ENCODE measurements at places on chromosomes 11 and 22.

- DNase-seq = no peak
Measured at GRCh38 chr11:128625746-128626145, 38.4 kb upstream of the ETS1 start.

DNA sequence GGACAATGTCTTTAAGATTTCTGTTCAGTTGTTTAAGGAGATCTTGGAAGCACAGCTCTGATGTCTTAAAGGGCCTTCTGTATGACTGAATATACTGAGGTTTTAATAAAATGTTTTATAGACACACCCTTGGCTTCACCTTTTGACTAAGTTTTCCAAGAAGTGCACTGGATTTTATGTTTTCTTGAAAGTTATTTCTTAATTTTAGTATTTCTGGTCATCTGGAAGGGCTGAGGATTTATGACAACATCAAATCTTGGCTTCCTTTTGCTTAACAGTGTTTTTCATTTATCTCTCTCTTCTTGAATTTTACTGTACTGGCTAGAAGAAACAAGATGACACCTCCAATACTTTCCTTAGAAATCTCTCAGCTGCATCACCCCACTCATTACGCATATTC lies 2423.4 kb downstream of the LRRC4C start:
- DNase-seq = no peak

DNA sequence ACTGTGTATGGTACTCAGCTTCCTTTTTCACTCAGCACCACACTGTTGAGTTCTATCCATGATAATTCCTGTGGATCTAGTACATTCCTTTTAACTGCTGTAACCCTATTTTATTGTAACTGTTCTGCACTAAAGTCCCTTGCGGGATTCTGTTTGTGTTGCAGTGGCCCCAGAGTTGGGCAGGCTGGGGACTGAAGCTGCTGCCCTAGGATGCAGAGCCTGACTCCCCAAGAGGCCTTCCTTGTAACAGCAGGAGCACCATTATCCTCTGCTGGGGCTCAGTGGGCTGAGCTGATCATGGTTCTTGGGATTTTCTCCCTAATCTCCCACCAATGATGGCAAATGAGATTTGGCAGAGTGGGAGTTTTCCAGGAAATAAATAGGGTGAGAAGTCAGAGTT lies 77.7 kb downstream of the CABIN1 start:
- peak; percentile 75 for DNase-seq

DNA sequence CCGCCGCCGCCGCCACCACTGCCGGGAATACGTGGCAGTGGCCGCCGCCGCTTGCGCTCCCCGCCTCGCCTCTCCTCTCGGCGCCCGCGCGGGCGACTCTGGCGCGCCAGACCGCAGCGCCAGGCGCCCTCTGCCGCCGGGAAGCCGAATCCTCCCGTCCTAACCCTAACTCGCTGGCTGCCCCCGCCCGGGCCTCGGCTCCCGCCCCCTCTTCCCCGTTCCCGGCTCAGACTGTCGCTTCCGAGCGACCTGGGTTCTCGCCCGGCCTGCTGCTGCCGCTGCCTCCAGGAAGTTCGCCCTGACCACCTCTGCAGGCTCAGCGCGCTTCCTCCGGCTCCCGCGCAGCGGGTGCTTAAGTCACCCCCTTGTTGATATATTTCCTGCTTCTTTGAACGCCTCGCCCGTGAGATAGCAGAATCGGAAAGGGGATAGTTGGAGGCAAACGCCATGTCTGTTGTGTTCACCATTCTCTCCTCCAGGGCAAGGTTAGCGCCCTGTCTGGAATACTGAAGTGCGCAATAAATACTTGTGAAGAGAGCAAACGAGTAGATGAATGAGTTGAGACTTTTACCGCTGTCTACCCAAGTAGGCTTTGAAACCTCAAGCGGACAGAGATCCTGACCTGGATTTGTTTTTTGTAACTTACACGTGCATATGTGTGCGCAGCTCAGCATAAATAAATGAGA lies at the start of gene SMCO4:
TSS of gene SMCO4 (minus strand) at position 100 of the 686 bp plus-strand sequence. CDS start 64,202 bp downstream, outside the sequence.
- DNase-seq = peak; percentile 88

DNA sequence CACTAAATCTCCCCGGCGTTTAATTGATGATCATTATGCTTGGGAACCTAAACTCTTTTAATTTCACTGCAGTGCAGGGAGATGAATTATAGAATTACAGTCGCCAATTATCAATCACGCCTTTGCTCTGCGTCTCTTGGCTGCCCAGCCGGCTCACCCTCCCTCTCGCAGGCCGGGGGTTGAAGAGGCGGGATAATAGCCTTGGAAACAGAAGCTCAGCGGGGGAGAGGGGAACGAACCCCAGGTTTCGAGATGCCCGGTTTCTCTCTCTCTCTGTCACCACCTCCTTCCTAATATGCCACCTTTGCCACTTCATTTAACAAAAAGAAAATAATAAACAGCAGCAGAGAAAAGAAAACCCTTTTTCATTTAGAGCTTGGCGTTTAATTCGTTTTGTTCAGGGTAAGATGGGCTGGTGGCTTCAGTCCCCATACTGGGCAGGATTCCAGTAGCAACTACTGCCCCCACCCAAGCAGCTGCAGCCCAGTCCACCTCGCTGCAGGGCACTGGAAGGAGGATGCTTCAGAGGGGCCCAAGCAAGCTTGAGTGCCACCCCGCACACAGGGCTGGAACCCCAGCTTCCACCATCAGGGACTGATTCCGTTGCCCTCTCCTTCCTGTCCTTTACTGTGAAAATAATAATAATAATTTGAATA lies 271.7 kb downstream of the BUD13 start:
- peak; percentile 70 for DNase-seq

DNA sequence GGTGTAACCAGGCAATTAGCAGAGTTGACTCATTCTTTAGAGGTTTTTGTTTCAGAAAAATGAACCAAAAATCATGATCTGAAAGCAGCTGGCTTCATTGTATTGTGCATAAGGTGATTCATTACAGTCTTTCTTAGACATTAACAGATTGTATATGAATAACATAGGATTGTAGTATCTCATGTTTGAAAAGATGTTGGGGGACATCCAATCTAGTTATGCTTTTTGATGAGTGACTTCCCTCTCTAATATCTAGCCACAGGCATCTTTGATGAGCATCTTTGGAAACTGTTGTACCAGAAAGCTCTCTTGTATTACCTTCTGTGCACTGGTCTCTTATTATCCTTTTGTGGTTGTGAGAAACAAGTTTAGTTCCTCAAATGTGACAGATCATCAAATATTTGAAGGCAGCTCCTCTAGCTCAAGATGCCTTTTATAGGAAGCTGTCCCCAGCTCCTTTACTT lies 8.3 kb downstream of the GRK3 start:
- no peak for DNase-seq

- no peak for DNase-seq
Measured at GRCh38 chr11:942823-943222, 17.2 kb downstream of the AP2A2 start.

DNA sequence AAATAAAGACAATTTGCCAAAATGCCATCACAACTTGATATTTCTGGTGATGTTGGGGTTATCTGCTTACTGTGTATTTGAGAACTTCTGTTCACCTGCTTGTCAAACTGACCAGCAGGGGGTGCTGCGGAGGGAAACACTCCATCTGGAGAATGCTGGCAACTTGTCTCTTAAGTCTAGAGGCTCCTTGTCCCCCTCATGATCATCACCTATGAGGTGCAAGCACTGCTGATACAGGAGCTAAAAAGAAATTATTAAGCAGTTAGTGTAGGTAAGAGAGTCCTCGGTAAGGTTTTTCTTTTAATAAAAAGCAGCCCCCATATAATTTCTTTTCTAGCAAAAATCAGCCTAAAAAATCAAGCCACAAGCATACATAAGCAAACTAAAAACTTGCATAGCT lies 32.7 kb upstream of the GLYATL1B start:
- DNase-seq = peak; percentile 62

DNA sequence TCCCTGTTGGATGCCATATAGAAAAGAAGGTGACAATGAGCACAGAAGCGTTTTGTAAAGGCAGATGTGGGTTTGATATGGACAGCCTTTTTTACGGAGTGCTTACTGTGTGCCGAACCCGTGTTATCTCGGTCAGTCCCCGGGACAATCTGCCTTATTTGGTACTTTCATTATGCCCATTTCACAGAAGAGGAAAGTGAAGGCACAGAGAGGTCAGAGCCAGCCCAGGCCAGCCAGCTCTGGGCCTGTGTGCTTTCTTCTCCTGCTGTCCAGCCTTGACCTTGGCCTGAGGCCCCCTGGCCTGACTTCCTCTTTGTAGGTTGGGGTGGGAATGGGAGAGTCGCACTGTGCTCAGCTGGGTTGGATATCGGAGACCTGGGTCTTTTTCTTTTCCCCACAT lies 628 bp upstream of the CRYBB1 start:
- no peak for DNase-seq

GRCh38 chr11:106461839-106462545 lies 384.5 kb downstream of the AASDHPPT start:
- no peak for DNase-seq

DNA sequence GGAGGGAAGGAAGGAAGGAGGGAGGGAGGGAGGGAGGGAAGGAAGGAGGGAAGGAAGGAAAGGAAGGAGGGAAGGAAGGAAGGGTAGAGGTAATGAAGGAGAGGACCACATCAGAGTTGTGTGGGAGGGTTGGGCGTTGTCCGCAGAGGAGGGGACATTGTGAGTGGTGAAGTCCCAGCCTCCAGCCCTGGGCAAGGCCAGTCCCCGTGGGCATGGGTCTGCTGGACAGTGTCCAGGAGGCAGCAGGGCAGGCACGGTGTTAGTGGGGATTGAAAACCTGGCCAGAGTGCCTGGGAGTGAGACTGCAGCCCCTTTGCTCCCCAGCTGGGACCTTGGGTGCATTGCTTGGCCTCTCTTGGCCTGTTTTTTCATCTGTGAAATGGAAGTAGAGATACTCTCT lies 1462.3 kb downstream of the BRD1 start:
- no peak for DNase-seq

DNA sequence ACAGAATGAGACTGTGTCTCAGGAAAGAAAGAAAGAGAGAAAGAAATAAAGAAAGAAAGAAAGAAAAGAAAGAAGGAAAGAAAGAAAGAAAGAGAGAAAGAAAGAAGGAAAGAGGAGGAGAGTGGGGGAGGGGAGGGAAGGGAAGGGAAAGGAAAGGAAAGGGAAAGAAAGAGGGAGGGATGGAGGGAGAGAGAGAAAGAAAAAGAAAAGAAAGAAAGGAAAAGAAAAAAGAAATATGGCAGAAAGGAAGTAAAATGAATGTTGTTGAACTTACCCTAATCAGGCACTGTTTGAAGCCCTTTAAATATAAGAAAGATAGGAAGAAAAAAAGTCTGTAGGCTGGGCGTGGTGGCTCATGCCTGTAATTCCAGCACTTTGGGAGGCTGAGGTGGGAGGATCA lies 276.1 kb downstream of the INSC start:
- no peak for DNase-seq

DNA sequence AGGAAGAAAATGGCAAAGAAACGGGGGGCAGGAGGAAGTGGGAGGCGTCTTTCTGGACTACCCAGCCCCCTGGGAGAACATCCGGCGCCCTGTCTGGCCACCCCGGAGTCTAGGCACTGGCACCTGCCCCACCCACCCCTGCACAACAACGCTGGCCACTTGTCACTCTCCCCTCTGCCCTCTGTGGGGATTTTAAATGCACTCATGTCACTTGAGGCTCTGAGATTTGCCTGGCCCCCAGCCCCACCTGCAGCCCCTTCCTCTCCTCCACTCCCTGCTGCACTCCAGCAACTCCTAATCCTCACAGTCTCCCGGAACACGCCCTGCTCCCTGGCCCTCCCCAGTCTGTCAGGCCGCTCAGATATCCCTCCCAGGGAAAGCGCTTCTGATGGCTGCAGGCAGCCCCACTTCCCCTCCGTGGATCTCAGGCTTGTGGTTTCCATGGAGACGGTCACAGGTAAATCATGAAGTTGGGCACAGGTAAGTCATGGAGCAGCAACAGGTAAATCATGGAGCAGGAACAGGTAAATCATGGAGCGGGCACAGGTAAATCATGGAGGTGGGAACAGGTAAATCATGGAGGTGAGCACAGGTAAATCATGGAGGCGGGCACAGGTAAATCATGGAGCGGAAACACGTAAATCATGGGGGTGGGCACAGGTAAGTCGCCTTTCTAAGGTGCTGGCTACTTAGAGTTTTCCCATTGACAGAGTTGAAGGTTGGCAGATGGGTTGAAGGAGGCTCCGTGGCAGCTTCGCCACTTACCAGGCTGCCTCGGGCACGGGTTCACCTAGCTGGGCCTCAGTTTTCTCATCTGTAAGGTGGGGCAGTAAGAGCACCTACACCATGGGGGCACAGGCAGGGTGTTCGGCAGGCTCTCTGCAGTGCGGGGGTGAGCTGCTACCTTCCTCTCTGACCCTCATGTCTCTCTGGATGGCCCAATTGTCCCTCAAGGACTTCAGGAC lies 79.0 kb upstream of the SHISAL1 start:
- DNase-seq = peak; percentile 14

DNA sequence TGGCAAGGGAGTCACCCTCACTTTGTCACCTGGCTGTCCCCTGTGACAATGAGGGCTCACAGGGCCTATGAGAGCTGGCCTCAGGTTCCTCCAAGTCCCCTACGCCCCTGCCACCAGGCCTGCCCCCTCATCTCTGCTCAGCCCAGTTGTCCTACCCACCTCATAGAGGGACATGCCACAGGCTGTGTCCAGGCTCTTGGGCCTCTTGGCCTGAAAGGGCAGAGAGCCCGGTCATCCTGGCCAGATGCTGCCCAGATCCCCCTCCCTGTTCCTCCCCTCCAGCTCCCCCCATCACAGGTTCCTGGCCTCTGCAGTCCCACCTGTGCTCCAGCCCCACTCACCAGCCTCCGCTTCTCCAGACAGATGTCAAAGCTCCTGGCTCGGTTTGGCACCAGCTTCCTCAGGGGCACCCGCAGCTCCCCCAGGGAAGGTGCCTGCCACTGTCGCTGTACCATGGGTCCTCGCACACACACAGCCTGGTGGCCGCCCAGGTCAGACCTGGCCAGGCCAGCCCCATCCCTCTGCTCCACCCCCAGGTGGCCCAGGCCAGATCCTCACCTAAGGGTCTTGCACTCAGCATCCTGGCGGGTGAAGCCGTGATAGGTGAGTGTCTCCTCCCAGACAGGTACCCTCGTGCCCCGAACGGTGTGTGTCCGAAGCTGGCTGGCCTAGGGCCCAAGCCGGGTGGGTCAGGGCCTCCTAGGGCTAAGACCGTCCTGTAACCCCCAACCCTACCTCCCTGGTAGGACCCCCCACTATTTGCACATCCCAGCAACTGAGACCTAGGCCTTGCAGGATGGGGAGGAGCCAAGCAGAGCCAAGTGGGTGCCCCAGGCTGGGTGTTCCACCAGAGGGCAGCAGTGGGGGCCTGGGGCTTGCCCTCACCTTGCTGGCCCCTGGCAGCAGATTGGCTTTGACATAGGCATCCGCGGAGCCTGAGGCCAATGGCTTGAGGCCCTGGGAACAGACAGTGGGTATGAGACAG lies 8.3 kb downstream of the NDUFV1 start:
- peak; percentile 65 for DNase-seq

Measured in NCI-H82 (cell line).